NCI-H1048 (cell line): ENCODE measurements at places on chromosomes 16 and 17.

DNA sequence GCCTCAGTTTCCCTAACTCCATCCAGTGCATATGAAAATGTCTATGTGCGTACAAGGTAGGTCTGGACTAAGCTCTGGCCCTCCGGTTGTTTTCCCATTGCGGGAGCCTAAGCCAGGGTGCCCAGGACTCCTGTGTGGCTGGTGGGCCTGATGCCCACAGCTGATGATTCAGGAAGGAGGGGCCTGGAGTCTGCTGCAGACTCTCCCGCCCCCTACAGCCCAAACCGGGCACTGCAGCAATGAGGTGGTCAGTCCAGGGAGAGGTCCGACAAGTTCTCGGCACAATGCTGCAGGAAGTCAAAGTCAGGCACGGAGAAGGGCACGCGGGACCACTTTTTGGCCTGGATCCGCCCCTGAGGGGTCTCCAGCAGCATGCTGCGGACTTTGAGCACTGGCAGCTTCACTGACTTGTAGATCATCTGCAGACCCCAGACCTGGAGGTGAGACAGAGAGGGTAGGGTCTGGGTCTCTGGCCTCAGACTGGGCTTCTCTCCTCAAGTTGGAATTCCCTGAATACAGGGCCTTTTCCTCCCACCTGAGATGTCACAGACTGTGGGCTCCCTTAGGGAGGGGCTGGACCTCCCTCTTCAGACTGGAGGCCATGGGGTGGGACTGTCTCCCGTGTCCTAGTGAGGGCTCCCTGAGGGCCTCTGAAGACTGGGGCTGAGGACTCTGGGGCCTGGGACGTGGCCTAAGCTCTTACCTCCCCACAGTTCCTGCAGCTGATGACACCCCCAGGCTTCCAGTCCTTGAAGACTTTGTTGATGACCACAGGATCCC lies 3.4 kb upstream of the ZNF385C start:
- DNase-seq: peak; percentile 35

DNA sequence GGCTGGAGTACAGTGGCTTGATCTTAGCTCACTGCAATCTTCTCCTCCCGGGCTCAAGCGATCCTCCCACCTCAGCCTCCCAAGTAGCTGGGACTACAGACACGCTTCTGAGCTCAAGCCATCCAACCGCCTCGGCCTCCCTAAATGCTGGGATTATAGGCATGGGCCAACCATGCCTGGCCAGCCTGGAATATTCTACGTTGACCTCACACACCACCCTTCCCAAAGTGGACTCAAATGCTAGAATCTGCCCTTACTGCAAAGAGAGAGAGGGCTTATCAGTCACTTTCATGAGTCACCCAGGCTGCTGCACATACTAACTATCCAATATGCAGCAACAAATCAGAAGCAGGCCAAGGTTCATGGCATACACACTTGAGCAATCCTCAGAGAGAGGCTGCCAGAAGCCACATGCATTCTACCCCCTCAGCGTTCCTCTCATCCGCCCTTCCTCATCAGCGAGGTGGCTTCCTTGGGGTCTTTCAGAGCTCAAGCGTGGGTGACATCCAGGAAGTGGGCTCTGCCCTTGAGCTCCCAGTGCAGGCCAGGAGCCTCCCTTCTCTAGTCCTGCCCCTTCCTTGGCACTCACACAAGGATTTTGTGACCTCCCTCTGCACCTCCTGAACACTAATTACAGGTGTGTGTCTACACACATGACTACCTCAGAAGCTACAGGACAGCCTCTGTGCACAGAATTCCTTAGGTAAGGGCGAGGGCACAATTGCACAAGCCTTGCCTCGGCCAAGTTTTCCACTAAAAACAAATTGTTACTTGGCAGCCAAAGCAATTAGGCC lies 24.8 kb upstream of the SIAH1 start:
- DNase-seq: no peak

DNA sequence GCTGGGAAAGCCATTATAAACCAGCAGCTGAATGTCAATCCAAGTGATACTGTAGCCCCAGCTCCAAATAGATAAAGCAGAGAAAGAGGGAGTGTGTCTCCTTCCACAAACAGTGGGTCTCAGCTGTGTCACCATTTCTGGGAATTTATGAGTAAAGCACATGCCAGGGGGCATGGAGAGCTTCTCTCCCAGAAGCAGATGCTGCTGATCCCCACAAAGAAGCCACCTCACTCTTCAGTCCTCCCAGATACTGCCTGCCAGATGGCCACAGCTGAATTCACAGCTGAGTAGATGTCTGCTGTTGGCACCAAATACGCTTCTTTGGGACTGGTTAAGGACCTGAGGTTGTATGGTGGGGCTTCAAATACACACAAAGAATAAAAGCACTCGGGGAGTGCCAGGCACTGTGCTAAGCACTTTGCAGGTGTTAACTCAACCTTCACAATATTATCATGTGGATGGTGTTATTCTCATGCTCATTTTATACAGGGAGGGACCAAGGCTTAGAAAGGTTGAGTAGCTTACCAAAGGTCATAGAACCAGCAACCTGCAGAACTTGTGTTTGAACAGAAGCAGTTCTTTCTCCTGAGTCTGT lies 298.3 kb downstream of the CDH11 start:
- DNase-seq: no peak

- peak; percentile 48 for DNase-seq
These were observed 7.5 kb downstream of the EIF1 start for GRCh38 chr17:41695954-41696757.

DNA sequence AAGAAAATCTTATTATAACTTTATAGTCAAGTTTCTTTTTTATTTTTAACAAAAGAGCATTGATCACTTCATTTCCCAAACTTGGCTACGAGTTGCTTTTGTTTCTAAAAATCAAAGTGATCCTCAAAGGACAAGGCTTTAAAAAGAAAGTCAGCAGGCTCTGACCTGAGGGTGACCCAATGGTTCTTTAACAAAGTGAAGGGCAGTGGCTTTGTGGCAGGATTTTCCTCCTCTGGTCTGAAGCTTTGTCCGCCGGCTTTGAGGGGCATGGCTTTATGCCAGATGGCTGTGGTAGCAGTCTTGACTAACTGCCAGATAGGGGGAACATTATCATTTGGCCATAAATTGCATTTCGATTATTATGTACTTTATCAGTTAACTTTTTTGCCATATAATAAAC lies 28.5 kb downstream of the IQCK start:
- DNase-seq: no peak

- no peak for DNase-seq
These were observed 56.3 kb upstream of the ARL4D start for GRCh38 chr17:43342589-43342890.

DNA sequence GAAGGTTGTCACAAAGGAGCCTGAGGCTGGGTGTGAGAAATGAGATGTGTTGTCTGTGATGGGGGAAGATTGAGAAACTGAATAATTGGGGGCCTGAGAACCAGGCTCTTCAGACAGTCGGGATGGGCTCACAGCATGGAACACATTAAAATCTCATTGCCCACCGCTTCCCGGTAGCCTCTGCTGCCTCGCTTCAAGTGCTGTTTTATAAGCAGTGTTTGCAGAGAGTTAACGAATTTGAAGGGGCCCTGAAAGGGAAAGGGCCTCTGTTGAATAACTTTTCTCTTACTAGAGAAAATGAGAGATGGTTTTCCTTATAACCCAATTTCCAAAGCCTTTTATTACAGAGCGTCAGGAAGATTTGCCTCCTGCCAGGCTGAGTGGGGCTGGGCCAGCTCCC lies 258.8 kb upstream of the ASIC2 start:
- DNase-seq: no peak

- peak; percentile 34 for DNase-seq
These were observed 10.2 kb upstream of the HOXB9 start for GRCh38 chr17:48636177-48637018.

- DNase-seq: no peak
These were observed 17.0 kb upstream of the NUDT7 start for GRCh38 chr16:77705351-77705750.

DNA sequence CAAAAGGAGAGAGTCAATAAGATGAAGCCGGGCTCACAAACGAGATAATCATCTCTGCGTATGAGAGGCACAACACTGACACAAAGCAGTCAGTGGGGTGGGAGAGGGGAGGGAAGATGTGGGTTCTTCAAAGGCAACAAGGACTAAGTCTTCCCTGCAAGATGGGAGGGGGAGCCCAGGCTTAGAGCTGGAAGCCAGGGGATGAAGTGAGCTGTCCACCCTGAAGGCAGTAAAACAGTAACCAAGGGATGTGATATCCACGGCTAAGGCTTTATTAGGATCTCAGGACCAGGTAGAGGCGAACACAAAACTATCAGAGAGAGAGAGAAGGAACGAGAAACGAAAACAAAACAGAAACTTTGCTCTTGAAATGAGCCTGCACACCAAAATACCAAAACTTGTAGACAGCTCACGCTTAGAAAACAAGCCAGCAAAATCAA lies 115.9 kb downstream of the DYNLRB2 start:
- no peak for DNase-seq

GRCh38 chr17:50283714-50284113 lies 9.4 kb downstream of the TMEM92 start:
- no peak for DNase-seq

GRCh38 chr17:13350466-13350865 lies 251.3 kb downstream of the HS3ST3A1 start:
- no peak for DNase-seq
